ENCODE measurements at places on chromosomes 3 and 15.
A peak's percentile ranks its signal among the peaks of the same experiment; 100 is the strongest.

- DNase-seq = no peak
Observed at GRCh38 chr15:34223904-34224596, 766 bp upstream of the EMC4 start.

GRCh38 chr3:130255442-130255841 is 90.0 kb upstream of the COL6A5 start:
- DNase-seq = no peak

DNA sequence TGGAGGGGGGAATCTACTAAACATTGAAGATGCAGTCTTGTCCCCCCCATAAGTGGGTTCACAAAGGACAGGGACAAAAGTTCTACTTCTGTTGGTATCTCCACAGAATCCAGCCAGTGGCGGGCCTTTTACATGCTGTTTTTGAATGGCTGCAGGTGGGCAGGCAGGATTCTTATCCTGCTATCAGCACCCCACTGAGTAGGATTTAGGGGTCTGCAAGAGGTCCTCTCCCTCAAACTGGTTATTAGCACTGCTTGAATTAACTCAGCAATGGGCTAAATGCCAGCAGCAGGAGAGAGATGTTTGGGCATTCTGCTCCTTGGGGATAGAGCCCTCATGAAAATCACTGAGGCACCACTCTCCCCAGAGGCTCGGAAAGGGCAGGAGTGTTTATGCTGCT is 40.3 kb downstream of the SEMA5B start:
- DNase-seq = no peak

- no peak for DNase-seq
Observed at GRCh38 chr3:152384412-152384811, 115.7 kb downstream of the MBNL1 start.

DNA sequence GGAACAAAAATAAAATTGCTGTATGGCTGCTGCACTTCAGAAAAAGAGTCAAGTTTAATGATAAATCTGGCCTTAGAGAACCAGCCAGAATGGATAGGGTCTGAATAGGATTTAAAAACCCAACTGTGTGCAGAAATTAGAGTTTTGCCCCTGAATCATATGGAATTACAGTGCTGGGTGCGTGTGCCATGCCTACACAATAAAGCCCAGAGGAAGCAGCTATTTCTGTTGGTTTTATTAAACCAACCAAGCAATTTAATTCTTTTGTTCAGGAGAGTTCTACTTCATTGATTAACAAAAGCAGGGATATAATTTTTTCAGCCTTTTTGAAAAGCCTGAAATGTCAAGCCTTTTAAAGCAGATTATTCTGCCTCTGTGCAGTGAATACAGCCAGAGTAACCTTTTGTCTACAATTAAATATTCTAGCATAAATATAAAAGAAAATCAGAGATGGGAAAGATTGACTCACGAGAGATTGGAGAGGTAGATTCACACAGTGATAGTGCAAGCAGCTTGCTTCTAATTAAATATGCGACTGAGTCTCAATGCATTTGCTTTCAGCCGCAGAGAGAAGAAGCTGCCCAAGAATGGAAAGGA is 66.7 kb upstream of the DNAJC19 start:
- no peak for DNase-seq

- peak; percentile 19 for DNase-seq
Observed at GRCh38 chr3:49998326-49998725, 58.4 kb downstream of the RBM6 start.

DNA sequence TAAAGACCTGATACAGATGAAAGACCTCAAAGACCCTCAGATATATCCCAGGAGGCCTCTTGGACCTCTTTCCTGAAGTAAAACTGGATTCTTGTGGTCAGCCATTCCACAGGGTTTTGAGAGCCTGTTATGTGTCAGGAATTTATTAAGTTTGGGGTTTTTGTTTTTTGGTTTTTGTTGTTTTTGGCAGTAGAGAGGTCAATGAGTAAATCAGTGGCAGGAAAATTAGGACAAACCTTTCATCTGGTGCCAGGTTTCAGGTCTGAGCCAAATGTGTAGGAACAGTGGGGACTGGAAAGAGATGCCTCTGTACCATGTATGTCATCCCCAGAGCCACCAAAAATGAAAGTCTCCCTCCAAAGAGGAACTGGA is 520.4 kb upstream of the MDFIC2 start:
- DNase-seq = no peak

DNA sequence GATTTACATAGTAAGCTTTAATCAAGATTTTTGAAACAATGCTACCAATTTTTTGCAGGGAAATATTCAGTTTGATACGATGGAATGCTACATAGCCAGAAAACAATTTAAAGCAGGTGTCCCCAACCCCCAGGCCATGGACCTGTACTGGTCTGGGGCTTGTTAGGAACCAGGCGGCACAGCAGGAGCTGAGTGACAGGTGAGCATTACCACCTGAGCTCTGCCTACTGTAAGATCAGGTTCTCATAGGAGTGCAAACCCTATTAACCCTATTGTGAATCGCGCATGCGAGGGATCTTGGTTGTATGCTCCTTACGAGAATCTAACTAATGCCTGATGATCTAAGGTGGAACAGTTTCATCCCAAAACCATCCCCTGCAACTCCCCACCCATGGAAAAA is 322.6 kb upstream of the NECTIN3 start:
- DNase-seq = no peak

GRCh38 chr3:183114384-183115178 is 15.3 kb upstream of the MCCC1 start:
- DNase-seq = no peak

- peak; percentile 20 for DNase-seq
Observed at GRCh38 chr3:175338775-175339535, 479.8 kb downstream of the NAALADL2 start.

- DNase-seq = no peak
Observed at GRCh38 chr15:39942101-39942752, 8.3 kb downstream of the EIF2AK4 start.

- DNase-seq = no peak
Observed at GRCh38 chr3:45127130-45127822, 18.9 kb downstream of the CDCP1 start.

DNA sequence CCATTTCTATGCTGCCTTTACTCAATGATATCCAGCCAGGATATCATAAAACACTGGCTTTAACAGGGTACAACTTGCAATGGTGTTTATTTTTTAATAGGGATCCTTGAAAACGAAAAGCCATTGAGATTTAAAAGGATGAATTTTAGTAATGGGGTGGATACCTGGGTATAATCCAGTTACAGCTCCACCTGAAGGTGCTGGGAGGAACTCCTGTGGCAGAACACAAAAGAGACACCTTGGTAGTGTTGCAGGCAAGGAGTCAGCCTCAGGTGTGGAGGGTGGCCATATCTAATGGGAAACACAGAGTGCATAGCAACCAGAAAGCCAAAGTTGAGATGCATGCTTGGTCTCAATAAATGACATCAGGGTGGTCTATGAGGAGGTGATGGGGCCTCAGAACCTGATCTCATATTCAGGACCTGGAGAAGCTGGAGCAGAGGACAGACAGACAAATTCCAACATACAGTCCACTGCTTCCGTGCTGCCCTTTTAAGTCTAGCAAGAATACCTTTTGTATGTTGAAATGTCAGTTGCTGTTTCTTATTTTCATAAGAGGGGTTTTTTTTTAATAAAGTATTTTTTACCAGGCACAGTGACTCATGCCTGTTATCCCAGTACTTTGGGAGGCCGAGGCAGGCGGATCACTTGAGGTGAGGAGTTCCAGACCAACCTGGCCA is 12.0 kb upstream of the PAQR9 start:
- DNase-seq = no peak

GRCh38 chr3:30626443-30627180 is 20.2 kb downstream of the TGFBR2 start:
- DNase-seq = no peak

- DNase-seq = no peak
Observed at GRCh38 chr3:113223475-113224281, 12.3 kb downstream of the BOC start.

GRCh38 chr15:53522991-53523390 is 236.5 kb downstream of the WDR72 start:
- no peak for DNase-seq

- DNase-seq = no peak
Observed at GRCh38 chr3:38086496-38086895, 47.5 kb downstream of the DLEC1 start.

- DNase-seq = no peak
Observed at GRCh38 chr3:189853906-189854305, 222.7 kb downstream of the TP63 start.

DNA sequence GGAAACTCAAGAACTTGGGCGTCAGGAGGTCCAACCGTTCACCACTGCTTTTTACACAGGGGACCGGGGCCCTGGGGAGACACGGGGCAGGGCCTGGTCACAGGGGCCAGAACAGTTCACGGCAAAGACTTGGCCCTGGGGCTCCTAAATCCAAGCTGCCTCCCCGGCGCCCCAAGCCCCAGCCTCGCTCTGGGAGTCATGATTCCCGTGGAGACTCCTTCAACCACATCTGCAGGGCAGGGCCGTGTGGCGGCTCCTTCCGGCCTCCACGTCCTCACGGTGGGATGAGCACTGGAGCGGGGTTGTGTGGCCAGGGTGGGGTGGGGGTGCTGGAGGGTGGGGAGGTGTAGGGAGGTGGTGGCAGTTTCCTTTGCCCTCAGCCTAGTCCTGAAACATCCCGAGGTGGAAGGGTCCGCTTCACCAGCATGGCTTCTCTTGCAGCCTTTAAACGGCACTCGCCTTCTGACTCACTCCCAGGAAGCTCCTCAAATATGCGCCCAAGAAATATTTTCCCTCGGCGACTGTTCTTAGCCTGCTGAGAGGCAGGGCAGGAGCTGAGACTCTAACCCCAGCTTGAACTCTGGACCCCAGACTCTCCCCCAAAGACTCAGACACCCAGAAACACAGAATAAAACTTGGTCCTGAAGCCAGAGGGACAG is 1.8 kb downstream of the MUC4 start:
- DNase-seq = peak; percentile 77

- DNase-seq = no peak
Observed at GRCh38 chr3:176650478-176650877, 546.8 kb downstream of the TBL1XR1 start.

- DNase-seq = no peak
Observed at GRCh38 chr3:53161820-53162671, 1.0 kb downstream of the PRKCD start.

- no peak for DNase-seq
Observed at GRCh38 chr3:43061101-43061895, 44.6 kb downstream of the POMGNT2 start.

DNA sequence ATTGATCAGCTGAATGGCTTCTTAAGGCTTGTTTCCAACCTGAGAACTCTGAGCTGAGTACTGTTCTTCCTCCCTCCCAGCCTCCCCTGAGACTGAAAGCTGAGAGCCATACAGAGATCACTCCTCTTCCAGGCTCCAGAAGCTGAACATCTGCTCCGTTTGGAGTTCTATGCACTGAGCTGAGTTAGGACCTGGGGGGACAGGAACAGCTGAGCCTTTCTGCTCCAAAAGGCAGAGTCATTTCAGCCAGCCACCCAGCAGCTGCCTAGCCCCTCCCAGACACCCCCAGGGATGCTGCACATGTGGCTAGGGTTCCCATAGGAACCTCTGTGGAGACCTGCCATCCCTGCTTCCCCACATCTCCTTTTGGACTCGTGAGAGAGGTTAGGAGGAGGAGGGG is 64.2 kb upstream of the GLCE start:
- no peak for DNase-seq

- DNase-seq = no peak
Observed at GRCh38 chr15:67307889-67308597, 53.5 kb downstream of the IQCH start.

GRCh38 chr3:30945291-30945690 is 50.8 kb upstream of the GADL1 start:
- no peak for DNase-seq

GRCh38 chr15:85746641-85747040 is 48.1 kb downstream of the KLHL25 start:
- DNase-seq = no peak

GRCh38 chr3:15299036-15299435 is 33.4 kb downstream of the SH3BP5 start:
- DNase-seq = no peak

GRCh38 chr15:93366387-93367100 is 277.5 kb upstream of the RGMA start:
- DNase-seq = no peak

DNA sequence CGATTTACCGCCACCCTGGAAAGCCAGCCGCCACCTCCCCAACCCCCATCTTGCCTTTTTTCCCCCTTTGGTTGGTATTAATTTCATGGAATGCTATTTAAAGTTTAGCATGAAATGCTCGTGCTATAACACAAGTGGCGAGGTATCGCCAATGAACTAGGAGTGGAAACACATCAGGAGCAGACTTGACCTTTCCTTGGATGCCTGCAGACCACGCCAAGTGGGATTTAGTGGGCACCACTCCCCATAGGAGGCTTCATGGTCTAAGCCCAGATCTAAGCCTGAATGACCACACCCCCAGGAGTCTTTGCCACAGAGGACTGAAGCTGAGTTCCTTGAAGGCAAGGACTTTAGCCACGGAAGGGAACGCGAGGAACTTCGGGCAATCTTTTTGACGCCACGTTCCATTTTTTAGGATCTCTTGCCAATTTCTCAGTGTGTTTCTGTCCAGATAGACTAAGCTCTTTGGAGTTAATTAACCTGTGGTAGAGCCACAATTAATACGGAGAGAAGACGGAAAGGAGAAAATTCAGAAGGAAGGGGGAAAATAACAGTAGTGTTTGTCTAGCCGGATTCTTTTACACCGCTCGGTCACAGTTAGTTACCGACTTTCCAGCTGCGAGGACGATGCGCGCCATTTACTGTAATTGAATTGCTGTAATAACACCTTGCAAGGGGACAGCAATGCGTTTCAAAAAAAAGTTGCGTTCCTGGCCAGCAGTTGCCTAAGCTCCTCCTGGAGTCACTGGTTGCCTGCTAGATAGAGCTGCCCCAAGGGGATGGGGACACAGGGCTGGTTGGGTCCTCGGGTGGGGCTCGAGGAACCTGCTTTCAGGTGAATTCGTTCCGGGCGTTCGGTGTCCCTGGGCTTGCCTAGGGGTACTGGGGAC is 37.1 kb downstream of the NR2F2 start:
- no peak for DNase-seq

- no peak for DNase-seq
Observed at GRCh38 chr3:113252553-113252952, 41.2 kb downstream of the BOC start.

GRCh38 chr15:65902373-65902772 is 33.1 kb downstream of the RAB11A start:
- peak; percentile 12 for DNase-seq

- no peak for DNase-seq
Observed at GRCh38 chr3:46091046-46091445, 63.8 kb upstream of the XCR1 start.

DNA sequence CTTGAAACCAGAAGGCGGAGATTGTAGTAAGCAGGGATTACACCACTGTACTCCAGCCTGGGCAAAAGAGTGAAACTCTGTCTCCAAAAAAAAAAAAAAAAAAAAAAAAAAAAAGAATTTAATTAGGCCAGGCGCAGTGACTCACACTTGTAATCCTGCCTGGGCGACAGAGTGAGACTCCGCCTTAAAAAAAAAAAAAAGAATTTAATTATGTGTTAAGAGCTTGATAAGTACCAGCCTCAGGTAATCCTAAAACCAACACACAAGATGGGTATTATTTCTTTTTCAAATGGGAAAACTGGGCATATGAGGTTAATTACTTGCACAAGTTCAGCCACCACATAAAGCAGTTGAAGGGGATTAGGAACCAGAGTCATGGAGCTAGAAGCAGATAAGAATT is 49.0 kb downstream of the PBRM1 start:
- no peak for DNase-seq

Data from H54 (cell line).